Testis (tissue), 5 donors: ENCODE measurements at places on chromosomes 16 and 17. TPM values are rescaled to one million over a fixed set of nuclear protein-coding genes. Genes with fewer than 3 reads are reported as not detected.

GJD3 gene
- polyA plus RNA-seq: not detected

SLC25A10 gene
- polyA plus RNA-seq: 51.4 TPM

HEATR9 gene
- 28.3 TPM for polyA plus RNA-seq

OR1G1 gene
- not detected for polyA plus RNA-seq

MEIOB gene
- 53.8 TPM for polyA plus RNA-seq

PABPN1L gene
- 0.34 TPM for polyA plus RNA-seq

CCL4 gene
- polyA plus RNA-seq: 9.9 TPM

GNAO1 gene
- polyA plus RNA-seq: 37.1 TPM

DNA sequence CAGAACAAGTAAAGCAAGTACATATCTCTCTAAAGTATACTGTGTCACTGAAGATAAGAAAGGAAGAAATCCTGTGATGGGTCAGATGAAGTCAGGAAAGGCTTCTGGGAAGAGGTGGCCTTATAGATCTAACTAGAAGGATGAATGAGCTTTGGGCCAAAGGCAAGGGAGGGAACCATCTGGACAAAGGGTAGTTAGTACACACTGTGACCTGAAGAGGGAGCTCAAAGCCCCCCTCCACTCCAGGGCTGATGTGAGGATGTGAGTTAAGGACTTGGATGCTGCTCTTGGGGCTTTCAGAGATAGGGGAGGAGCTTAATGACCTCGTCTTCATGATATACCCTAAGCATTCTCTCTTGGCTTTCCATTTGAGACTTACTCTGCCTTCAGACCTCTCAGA lies 185.3 kb upstream of the CACNG3 start:
- no peak overlapping the region for H3K4me3 ChIP-seq
- DNase-seq: peak; percentile 46
- no peaks in the 10 kb centered on the region for H3K4me1 ChIP-seq
- H3K27me3 ChIP-seq: no peaks in the 10 kb centered on the region
- no peaks in the 10 kb centered on the region for H3K36me3 ChIP-seq
- no peak overlapping the region for H3K27ac ChIP-seq

DNA sequence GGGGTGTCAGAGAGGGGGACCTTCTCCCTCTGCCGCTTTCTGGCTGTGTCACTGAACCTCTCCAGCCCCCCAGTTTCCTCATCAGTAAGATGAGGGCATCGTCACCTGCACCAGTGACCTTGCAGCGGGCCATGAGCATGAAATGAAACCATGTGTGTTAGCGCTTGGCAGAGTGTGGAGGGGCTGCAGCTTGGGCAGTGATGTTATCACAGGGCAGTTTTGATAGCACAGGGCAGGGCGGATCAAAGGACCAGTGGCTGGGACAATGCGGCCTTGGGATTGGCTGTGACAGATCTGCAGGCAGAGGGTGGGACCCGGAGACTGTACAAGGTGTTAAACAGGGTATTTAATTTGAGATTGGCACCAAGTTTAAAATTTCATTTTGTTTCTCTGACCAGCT lies 38.9 kb upstream of the NAT9 start:
- H3K4me1 ChIP-seq: no peaks in the 10 kb centered on the region
- no peak for DNase-seq
- no peaks in the 10 kb centered on the region for H3K27me3 ChIP-seq
- H3K27ac ChIP-seq: no peak overlapping the region

DNA sequence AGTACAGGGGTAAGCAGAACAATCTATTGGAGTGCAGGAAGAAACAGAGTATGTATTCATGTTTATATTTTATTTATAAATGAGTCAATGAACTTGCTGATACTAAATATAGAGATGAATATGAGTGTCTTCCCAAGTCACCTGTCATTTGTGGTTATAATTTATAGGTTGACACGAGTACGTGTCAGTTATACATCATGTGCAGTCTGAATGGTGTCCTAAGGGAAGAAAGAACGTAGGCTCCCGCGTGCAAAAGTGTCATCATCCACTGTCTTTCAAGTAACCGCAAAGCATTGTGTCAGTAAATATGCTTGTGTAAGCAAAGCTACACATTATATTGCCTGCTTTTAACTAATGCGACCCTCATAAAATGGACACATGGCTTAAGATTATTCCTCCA lies 786.1 kb downstream of the KCNJ2 start:
- no peaks in the 10 kb centered on the region for H3K36me3 ChIP-seq
- no peak for DNase-seq
- H3K27ac ChIP-seq: no peak overlapping the region
- no peaks in the 10 kb centered on the region for H3K27me3 ChIP-seq
- no peaks in the 10 kb centered on the region for H3K4me1 ChIP-seq

DNA sequence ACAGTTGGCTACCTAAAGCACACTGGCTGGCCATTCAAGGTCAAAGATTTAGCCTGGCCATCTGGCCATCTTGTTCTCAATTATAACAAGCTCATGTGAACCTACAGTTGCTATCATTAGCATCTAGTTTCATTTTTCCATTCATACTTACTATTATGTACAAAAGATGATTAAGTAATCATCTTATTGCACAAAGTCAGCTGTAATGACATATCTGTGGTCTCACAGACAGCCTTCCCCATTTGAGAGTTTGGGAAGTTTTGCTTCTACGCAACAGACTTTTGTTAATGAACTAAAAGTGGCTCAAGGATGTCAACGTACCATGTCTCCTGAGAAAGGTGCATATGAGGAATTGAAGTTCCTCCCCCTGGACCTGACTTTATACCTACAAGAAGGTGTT lies 51.3 kb downstream of the HS3ST3B1 start:
- H3K4me3 ChIP-seq: no peak overlapping the region
- no peaks in the 10 kb centered on the region for H3K4me1 ChIP-seq
- no peaks in the 10 kb centered on the region for H3K27me3 ChIP-seq

DNA sequence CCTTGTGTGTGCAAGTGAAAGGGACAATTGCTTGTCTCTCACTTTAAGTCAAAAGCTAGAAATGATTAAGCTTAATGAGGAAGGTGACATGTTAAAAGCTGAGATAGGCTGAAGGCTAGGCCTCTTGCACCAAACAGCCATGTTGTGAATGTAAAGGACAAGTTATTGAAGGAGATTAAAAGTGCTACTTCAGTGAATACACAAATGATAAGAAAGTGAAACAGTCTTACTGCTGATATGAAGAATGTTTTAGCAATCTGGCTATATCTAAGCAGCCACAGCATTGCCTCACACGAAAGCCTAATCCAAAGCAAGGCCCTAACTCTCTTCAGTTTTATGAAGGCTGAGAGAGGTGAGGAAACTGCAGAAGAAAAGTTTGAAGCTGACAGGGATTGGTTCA lies 71.0 kb downstream of the CDRT15 start:
- H3K4me1 ChIP-seq: no peaks in the 10 kb centered on the region
- H3K27ac ChIP-seq: no peak overlapping the region

- H3K4me3 ChIP-seq: no peak overlapping the region
- no peaks in the 10 kb centered on the region for H3K27me3 ChIP-seq
- no peak overlapping the region for H3K27ac ChIP-seq
- DNase-seq: no peak
- H3K36me3 ChIP-seq: no peaks in the 10 kb centered on the region
- peaks cover 25% of the 10 kb centered on the region for H3K4me1 ChIP-seq
Observed at GRCh38 chr17:45170280-45170930, 8.7 kb downstream of the HEXIM2 start.

DNA sequence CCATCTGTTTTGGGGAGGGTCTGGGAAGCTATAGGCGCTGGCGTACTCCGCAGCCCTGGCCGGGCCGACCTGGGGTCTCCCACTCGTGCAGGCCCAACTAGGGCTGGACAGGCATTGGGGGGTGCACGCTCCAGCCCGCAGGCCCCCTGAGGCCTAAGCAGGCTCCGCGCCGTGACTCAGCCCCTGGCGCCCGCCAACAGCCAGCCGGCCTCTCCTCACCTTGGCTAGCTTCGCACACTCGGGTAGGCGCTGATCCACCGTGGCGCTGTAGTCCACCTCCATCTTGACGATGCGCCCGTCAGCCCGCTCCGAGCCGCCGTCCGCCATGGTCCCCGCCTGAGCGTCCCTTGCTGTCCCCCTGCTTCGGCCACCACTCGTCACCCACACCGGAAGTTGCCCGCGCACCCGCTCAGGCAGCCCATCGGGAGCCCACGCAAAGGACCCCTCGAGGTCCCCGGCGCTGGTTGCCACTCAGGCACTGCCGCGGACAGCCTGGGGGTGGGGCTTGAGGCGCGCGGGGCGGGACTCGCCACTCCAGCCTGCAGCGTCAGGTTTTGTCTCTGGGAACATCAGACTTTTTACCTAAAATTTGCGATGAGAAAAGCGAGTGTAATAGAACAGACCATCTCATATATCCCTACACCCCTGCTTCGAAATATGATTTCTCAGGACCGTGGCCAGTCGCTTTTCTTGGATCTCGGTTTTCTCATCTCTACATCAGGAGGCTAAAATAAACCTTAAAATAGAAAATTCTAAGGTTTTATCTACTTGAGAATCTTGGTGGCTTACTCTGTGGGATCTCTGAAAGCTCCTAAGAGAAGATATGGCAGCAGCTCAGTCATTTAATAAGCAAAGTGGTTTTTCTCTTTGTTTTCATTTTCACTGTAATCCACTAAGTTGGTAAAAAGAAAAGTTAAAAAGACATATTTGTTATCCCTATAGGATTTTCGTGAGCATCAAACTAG lies at the start of gene PSMD12:
PSMD12 (minus strand) TSS at position 385 of the 965 bp plus-strand sequence; CDS start at position 327, 58 bp downstream.
- DNase-seq: peak; percentile 96
- H3K27ac ChIP-seq: peak within 1 kb of the TSS; percentile 84
- H3K4me1 ChIP-seq: peaks cover 19% of the 10 kb centered on the region
- H3K27me3 ChIP-seq: no peaks in the 10 kb centered on the region
- H3K36me3 ChIP-seq: no peaks in the 10 kb centered on the region
- peak within 1 kb of the TSS; percentile 82 for H3K4me3 ChIP-seq

DNA sequence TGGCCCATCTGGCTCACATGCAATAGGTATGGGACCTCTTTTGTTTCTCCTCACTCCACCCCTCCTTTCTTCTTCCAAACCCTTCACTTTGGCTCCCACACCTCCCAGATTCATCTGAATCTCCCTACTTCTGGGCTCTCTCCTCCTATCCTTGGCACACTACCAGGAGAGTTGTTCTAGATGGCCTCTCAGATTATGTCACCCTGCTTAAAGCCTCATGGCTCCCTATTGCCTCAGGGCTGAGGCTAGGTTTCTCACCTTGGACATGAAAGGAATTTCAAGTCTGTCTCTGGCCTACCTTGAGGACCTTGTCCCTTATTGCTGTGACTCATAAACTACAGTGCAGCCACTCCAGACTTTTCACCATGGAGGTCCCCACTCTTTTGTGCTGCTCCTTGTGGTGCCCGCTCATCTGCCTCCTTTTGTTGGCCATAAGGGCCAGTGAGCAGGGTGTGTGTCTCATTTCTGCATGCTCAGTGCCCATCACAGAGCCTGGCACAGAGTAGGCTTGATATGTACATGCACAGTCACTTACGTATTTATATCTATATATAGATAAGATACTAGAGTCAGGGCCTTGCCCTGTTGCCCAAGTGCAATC lies 1.0 kb upstream of the MFAP4 start:
- peaks cover 66% of the 10 kb centered on the region for H3K4me1 ChIP-seq
- H3K36me3 ChIP-seq: no peaks in the 10 kb centered on the region
- peak overlapping the region; percentile 87 for H3K27ac ChIP-seq
- no peak overlapping the region for H3K4me3 ChIP-seq

DNA sequence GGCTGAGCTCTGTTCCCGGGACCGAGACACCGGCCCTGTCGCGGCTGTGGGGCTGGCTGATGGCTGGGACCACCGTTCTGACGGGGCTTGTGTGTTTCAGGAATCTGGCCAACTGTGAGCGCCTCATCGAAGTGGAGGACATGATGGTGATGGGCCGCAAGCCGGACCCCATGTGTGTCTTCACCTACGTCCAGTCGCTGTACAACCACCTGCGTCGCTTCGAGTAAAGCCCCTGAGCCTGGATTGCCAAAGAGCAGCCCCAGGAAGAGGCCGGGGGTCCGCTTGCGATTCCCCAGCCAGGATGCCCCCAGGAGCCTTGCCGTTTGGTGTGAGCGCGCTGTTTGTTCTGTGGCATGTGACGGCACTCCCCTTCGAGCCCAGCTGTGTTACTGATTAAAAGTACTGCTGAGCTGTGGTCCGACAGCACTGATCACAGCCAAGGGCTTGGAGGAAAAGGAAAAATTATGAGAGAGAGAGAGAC lies 23.0 kb downstream of the SMTNL2 start:
- DNase-seq: peak; percentile 77
- peak overlapping the region; percentile 71 for H3K27ac ChIP-seq
- H3K4me1 ChIP-seq: peaks cover 47% of the 10 kb centered on the region

DNA sequence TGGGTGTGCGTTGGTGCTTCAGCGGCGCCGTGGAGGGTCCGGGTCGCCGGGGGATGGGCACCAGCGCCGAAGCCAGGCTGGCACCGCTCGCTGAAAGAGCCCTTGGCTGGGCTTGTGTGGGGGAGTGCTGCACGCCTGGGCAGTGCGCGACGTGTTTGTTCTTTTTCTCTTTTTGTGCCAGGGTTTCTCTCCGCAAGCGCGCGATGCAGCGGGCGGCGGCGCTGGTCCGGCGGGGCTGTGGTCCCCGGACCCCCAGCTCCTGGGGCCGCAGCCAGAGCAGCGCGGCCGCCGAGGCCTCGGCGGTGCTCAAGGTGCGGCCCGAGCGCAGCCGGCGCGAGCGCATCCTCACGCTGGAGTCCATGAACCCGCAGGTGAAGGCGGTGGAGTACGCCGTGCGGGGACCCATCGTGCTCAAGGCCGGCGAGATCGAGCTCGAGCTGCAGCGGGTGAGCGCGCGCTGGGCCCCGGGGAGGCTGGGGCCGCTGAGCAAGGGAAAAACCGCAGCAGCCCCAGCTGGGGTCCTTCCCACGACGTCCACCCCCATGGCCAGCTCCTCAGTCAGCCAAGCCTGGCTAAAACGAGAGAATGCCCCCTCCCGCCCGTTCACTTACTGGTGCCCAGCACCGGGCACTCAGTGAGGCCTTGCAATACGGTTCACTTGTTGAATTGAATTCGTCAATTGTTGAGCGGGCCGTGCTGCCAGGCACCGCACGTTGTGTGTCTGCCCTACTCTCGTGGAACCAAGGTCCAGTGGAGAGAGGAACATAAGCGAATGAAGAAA lies 541 bp downstream of the GPT2 start:
- peak overlapping the region; percentile 78 for H3K4me3 ChIP-seq
- DNase-seq: no peak
- H3K36me3 ChIP-seq: no peaks in the 10 kb centered on the region
- peaks cover 18% of the 10 kb centered on the region for H3K4me1 ChIP-seq

DNA sequence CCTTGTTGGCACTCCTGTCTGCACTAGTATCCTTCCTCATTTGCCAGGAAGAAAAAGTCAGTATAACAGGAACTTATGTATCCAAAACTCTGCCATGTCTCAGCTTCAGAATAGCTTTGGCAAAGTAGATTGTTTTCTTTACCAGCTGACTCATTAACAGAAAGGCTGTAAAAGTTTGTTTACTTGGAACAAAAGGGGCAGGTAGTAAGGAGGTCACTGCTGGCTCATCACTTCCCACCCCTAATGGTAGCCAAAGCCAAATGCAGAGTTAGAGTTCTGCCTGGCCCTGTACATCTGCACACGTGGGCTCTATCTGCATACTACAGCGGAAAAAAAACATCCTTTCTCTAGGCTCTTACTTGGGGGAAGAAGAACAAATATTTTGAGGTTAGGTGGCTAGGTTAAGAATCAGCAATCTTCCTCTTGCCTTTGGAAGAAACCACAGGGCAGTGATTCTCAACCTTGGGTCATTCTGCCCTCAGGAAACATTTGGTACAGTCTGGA lies 90.9 kb upstream of the BCAR1 start:
- H3K4me3 ChIP-seq: no peak overlapping the region
- no peak for DNase-seq
- H3K4me1 ChIP-seq: peaks cover 4% of the 10 kb centered on the region
- H3K36me3 ChIP-seq: no peaks in the 10 kb centered on the region
- H3K27me3 ChIP-seq: no peaks in the 10 kb centered on the region
- peak overlapping the region; percentile 38 for H3K27ac ChIP-seq
